ENCODE measurements at places on chromosomes 5 and 9.
A peak's percentile ranks its signal among the peaks of the same experiment; 100 is the strongest.

DNA sequence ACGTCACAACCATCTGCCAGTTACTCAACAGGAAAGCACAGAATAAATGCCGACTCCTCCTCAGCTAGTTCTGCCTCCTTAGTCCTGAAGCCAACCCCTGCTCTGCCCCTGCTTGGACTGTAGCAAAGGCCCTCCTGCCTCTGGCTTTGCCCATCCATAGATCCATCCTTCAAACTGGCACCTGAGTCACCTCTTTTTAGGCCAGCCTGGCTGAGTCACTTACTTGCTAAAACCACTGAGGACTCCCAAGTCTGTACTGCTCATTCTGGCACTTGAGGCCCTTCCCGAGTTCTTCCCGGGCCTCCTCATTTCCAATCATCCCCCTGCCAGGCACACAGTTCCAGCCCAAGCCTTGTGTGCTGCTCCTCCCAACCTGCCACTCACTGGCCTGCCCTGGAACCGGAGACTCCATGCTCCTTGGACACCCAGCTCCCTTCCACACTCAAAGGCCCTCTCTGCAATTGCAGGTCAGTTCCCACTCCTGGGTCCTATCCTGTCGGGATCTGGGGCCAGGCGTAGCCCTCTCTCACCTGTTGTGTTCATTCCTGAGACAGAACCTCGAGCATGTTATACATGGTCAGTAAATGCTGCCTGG lies 220.1 kb downstream of the DAB2IP start:
- no peak for DNase-seq

GRCh38 chr9:89685698-89686097 lies 80.9 kb downstream of the GADD45G start:
- DNase-seq = no peak

DNA sequence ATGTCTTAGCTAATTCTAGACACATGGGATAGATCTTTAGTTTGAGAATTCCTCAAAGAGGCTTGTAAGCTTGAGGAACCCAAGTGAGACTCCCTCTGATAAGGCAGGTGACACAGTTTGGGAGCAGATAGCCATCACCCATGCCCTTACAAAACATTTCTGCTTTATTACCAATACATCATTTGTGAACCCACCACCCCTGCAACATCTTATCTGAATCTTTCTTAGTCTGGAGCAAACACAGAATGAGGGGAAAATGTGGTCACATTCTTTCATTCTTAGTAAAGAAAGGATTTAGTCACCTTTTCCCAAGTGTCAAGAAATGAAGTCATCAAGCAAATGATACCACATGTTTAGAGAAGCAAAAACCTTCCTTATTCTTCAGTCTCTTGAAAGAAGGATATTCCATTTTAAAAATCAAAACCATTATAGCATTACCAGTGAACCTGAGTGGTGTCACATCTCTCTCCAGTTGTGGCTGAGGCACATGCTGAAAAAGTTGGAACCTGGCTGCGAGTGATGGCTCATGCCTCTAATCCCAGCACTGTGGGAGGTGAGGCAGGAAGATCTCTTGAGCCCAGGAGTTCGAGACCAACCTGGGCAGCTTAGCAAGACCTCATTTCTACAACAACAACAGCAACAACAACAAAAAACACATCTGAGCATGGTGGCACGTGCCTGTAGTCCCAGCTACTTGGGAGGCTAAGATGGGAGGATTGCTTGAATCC lies 65.9 kb downstream of the PRKACG start:
- no peak for DNase-seq

- no peak for DNase-seq
These were observed 782.9 kb downstream of the CDH12 start for GRCh38 chr5:22070186-22070728.

GRCh38 chr5:95734906-95735305 lies 3.8 kb downstream of the RHOBTB3 start:
- DNase-seq = no peak

- DNase-seq = no peak
These were observed 4.0 kb upstream of the FCHO2 start for GRCh38 chr5:72951671-72952468.

DNA sequence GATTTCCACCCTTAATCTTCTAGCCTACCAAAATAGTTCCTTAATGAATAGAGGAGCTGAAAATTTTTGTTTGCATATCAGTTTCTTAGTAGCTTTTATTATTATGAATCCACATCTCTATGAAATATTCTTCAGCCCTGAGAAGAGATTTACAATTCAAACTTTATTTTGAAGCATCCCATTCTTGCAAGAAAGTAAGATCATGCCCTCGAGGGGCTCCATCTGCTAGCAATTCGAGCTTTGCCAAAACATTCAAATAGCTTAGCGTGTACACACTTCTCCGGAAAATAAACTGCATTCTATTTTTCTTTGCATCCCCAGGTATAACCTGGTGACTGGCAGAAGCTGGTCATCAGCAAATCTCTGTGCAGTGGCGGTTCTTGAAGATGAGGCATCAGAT lies 370.7 kb downstream of the MTRR start:
- DNase-seq = no peak

DNA sequence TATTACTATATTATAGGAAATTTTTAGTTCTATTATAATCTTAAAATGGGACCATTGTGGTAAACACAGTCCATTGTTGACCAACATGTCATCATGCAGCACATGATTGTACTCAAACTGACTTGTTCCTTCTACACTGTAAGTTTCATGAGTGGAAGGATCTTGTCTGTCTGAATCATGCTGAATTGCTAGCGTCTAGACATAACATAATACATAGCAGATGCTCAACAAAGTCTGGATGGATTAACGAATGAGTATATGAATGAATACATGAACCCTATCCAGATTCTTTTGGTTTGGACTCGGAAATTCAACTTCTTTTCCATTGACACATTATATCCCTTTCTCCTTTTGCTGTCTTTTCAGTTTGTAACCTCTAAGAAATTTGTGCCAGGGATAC lies 429.2 kb upstream of the SGCD start:
- DNase-seq = no peak

DNA sequence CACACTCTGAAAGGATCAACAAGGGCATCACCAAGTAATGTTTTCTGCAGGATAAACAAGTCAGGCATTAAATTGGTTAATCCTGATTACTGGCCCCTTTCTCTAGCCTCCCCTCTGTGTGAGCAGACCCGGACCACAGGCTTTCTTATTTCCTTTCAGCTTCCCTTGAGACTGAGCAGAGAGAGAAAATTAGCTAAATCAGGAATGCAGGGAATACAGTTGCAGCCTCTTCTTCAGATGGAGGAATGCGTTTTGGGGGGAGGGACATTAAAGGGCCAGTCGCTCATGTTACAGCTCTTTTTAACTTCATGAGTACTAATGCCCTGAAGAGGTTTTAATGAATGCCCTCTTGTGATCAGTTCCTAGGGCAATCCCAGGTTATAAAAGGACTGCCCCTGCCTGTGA lies 19.8 kb downstream of the PCDHAC2 start:
- no peak for DNase-seq

- DNase-seq = no peak
These were observed 562.7 kb downstream of the TLE4 start for GRCh38 chr9:80134487-80134886.

- no peak for DNase-seq
These were observed 32.9 kb upstream of the IFNK start for GRCh38 chr9:27491154-27491553.

DNA sequence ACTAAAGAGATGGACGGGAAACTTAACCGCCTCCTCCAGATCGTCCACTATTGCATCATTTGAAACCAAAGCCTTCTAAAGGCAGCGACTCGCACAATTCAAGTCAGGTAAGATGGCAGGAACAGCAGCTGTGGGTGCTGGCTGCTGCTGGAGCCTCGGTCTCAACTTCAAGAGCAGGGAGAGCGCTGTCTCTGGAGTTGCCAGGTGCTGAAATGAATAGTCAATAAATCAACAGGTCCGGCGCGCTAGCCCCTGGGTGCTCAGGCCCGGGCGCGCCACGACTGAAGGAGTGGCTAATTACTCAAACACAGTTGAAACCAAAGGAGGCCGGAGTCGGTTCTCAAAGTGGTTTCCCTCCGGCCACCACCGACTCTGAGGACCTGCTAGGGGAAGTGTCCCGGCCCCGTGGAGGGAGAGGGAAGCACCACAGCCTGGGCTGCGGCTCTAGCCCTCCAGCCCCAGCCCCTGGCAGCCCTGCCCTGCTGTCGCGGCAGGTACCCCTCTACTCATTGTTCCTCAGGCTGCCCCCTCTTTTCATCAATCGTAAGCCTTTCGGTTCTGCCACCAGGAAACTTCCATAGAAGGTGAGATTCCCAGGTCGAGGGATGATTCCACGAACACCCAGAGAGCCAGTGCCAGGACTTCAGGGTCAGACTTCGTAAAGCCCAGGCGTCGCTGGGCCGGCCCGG lies 804 bp downstream of the TTC39B start:
- DNase-seq = no peak

DNA sequence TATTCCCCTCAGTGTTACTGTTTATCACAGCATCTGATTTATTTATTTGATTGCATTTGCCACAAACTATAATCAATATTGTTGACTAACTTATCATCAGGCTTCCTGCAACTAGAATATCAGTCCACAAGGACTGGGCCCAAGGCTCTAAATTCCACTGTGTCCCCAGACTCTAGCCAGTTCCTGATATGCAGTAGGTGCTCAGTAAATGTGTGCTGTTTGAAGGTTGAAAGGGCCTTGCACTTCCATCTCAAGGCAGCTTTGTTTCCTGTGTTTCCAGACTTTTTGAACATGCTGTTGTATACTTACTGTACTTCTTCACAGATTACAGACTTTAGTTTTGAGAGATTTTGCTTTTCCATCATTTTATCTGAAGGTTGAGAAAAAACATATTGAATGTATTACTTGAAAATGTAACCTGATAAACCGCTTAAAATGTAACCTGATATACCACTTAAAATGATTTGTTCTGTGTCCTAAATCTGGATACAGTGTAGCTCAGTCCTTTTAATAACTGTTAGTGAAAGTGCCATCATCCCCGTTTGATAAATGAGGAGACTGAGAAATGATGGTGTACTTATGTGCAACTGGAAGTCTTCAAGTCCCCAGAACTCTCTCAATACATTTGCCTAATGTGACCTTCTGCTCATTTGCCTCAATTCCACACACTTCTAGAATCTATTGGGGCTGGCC lies 18.7 kb downstream of the KIAA1191 start:
- DNase-seq = no peak

DNA sequence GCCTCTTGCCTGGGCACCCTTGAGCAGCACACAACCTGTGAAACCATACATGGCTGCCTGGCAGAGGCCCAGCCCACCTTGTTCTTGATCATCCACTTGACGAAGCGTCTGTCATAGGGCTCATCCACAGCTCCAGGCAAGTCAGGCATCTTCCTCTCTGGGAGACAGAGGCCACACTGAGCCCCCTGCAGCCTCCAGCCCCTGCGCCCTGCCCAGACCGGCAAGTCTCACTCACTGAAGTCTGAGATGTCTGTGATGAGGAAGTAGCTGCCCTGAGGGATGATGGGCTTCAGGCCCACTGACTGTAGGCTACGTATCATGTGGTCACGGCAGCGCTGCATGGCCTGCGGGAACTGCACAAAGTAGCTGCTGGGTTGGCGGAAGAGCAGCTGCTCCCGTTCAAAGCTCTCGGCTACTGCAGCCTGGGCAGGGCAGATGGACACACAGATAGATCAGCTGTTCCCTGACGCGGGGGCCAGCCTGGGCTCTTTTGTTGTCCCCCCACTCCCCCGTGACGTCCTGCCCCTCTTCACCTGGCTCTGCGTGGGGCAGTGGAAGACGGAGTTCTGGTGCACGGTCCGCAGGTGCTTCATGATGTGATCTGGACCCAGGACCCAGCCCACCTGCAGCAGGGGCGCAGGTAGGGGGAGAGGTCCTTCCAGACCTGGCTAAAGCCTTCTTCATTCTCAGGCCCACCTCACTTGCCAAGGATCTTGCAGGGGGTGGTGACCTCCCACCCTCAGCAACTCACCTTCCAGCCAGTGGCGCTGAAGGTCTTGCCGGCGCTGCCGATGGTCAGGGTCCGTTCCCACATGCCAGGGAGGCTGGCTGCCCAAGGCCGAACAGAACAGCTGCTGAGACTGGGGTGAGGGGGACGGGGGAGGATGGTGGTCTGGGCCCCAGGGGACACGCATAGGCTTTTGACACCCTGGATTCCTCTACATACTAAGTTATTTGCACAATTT lies 5.9 kb upstream of the SPOUT1 start:
- no peak for DNase-seq

DNA sequence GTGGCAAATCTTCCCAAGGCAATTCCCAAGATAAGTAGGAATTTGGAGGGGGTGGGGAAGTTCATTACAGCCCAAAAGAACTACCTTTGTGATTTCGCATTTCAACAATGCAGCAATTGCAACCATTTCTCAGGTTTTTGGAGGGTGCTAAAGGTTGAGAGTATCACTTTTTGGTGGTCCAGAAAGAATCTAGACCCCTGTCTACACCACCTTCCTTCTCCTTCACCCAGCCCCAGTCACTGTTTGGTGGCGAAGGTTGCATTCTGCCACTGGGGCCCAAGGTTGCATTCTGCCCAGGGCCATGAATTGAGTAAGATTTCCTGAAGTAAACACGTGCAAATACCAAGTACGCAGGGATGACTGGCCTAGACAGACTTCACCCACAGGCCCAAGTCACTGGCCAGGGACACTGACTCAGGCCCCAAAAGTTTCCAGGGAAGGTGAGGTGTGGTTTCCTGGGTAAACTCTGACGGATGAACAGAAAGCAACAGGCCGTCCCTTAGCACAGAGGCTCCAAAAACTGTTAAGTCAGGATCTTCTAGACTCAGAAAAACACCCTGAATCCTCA lies 5.7 kb downstream of the PDE6A start:
- no peak for DNase-seq

- DNase-seq = no peak
These were observed 180.8 kb downstream of the GOLPH3 start for GRCh38 chr5:31993165-31993961.

GRCh38 chr5:150649108-150650020 lies 8.9 kb downstream of the SYNPO start:
- DNase-seq = no peak

DNA sequence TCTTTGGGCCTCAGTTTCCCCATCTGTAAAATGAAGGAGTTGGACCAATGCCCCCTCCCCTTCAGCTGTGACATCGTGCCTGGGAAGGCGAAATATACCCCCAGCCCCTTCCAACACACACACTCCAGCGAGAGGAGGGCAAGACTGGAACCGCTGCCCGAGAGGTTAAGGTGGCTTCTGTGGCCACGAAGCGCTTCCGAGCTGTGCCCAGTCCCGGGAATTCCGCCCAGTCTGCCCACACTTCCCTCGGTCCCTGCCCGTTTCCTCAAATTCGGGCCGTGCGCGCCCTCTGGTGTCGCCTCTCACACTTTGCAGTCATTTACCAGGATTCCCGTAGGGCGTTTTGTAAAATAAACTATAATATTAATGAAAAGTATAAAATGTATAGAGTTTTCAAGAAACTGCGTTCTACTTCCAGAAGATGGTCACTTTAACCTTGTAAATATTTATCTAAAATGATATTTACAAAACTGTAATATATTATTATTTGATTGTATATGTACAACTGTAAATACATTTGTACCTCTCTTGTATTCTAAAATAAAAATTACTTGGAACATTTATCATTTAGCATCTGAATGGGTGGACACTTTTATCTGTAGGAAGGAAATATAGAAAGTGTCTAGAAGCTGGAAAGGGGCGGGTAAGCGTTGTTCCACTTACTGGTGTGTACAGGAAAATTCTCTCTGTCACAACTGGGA lies 11.0 kb upstream of the EXOSC2 start:
- DNase-seq = peak; percentile 62

- DNase-seq = no peak
These were observed 230.8 kb upstream of the NR4A3 start for GRCh38 chr9:99590840-99591239.

Measured in NCI-H1417 treated with DMSO at 0.1 percent for 48 hours (cell line).